ENCODE measurements at places on chromosomes 11 and 22. TPM values are rescaled to one million over a fixed set of nuclear protein-coding genes. Genes with fewer than 3 reads are reported as not detected.

The MUC6 gene
- not detected for total RNA-seq

The HEPACAM gene
- not detected for total RNA-seq

The LZTR1 gene
- 53.3 TPM for total RNA-seq

The APOL5 gene
- not detected for total RNA-seq

All from activated CD4-positive, alpha-beta memory T cell treated with anti-CD3 and anti-CD28 coated beads, Interleukin-2, amount 10 ng/mL, durations not matched to agents 7 days and 5 days (primary cell).